ENCODE measurements at places on chromosomes 11 and 22. TPM values are rescaled to one million over a fixed set of nuclear protein-coding genes. Genes with fewer than 3 reads are reported as not detected.

ACRV1 gene
- total RNA-seq, result not detected

MS4A12 gene
- 411 TPM for total RNA-seq

SCGB1A1 gene
- not detected for total RNA-seq

CCDC89 gene
- total RNA-seq, result 6.4 TPM

ANKRD49 gene
- total RNA-seq, result 15.1 TPM

GSTT2B gene
- 2.0 TPM for total RNA-seq

TSKU gene
- total RNA-seq, result 42.9 TPM

C11orf52 gene
- total RNA-seq, result 12.8 TPM
